T-helper 2 cell (primary cell): ENCODE measurements at places on chromosomes 3 and 15.

GRCh38 chr3:34724916-34725499, 914.3 kb upstream of the ARPP21 start:
- no peak for DNase-seq

- no peak for DNase-seq
Measured at GRCh38 chr3:52743721-52744120, 27.0 kb downstream of the NEK4 start.

GRCh38 chr3:36674816-36675215, 89.5 kb downstream of the DCLK3 start:
- no peak for DNase-seq

DNA sequence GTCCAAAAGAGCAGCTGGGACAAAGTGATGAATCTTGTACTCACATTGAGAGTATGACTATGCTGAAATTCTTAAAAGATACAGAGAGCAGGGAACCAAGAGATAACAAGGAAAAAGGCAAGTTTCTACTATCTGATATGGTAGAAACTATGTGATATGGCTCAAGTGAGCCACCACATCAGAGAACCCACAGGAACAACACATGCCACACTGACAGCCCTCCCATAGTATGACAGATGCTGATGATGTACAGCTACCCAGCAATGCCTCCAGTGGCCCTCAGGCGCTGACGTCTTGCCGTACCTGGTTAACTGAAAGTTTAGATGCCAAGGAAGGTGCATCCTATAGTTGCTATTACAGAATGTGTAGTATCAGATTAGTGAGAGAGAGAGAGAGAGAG, 42.4 kb downstream of the CHAC1 start:
- no peak for DNase-seq

GRCh38 chr3:61111825-61112224, 139.4 kb downstream of the FHIT start:
- DNase-seq, result no peak

- DNase-seq, result no peak
Measured at GRCh38 chr3:156825795-156826143, 384 bp upstream of the LEKR1 start.

DNA sequence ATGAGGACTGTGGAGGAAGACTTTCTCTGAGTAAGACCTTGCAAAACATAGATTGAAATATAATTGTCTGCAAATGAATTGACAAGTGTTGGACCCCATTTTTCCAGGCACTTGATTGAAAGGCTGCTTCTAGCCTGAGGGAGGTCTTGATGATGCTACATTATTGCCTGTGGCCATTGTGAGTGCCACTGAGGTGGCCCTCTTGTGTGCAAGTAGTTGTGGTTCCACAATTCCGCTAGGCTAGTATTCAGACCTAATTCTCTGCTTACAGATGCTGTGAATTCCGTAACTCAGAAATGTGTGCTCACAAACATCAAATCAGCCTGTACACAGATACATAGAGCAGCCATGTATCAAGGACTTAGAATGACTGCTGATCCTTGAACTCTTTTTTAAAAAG, 34.7 kb downstream of the FNDC3B start:
- DNase-seq, result no peak

DNA sequence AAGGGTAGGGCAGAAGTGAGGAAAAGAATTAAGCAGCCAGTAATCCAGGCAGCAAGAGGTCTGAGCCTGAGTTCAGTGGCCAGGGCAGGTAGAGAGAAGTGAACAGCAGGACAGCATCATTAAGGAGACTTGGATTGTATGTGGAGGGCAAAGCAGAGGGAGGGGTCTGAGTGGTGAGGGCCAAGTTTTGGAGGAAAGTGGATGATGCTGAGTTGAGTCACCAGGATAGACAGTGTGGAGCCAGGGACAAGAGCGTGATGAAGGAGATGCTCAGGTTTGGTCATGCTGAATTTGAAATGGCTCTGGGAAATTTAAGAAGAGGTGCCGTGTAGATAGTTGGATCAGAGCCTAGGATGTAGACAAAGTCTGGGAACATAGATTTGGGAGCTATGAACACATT, 93.1 kb downstream of the ARHGEF26 start:
- DNase-seq, result no peak

DNA sequence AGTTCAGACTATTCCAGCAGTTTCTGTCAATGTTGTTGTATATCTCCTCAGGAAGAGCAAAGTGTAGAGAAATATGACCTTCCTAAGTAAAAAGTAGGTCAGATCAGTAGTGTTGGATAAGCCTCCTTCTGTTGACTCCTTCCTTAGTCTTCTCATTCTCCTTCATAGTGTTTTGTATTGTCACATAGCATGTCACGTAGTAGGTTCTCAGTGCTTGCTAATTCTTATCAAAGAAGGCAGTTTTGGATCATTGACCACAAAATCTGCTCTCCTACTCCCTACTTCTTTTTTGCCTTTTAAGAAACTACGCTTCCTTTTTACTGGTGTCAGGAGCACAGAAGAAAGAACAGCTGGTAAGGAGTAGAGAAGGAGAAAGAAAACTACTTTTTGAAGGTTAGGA, 1.0 kb upstream of the MGA start:
- DNase-seq, result no peak

- no peak for DNase-seq
Measured at GRCh38 chr3:177345973-177346503, 148.8 kb upstream of the TBL1XR1 start.

GRCh38 chr3:17059989-17060550, 175.3 kb downstream of the PLCL2 start:
- DNase-seq, result no peak

GRCh38 chr3:11757441-11757875, 89.2 kb downstream of the TAMM41 start:
- no peak for DNase-seq

DNA sequence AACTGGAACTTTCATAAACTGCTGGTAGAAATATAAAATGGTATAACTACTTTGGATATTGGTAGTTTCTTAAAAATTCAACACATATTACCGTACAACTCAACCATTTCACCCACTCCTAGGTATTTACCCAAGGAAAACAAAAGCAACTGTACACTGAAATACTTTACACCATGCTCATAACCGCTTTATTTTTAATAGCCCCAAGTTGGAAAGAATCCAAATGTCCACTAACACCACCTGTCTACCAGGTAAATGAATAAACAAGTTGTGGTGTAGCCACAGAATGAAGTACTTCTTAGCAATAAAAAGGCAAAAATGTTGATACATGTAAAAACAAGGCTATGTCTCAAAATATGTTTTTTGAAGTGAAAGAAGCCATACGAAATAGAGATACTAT, 215.9 kb upstream of the PEX5L start:
- DNase-seq, result no peak

DNA sequence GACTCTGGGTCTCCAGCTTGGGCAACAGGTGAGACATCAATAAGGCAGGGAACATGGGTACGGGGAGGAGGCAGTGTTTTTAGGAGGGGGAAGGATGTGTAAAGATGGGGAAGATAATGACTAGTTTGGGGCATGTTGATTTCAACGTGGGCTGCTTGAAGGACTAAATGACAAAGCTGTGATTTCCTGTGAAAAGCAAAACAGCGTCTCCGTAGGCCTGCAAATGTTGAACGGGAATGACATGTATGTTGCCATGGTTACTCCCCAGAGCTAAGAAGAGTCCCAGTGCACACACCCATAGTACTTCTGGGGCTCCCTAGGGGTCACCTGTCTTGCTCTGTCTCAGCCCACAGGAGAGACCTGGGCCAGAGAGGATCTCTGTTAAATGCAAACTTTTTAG, 71.3 kb upstream of the ETV5 start:
- no peak for DNase-seq

- no peak for DNase-seq
Measured at GRCh38 chr15:77710206-77710605, 77.5 kb upstream of the LINGO1 start.

GRCh38 chr15:92468991-92469390, 75.3 kb downstream of the ST8SIA2 start:
- no peak for DNase-seq

- no peak for DNase-seq
Measured at GRCh38 chr3:155995525-155996370, 124.6 kb upstream of the KCNAB1 start.

GRCh38 chr3:170835336-170835735, 34.7 kb downstream of the RPL22L1 start:
- no peak for DNase-seq

DNA sequence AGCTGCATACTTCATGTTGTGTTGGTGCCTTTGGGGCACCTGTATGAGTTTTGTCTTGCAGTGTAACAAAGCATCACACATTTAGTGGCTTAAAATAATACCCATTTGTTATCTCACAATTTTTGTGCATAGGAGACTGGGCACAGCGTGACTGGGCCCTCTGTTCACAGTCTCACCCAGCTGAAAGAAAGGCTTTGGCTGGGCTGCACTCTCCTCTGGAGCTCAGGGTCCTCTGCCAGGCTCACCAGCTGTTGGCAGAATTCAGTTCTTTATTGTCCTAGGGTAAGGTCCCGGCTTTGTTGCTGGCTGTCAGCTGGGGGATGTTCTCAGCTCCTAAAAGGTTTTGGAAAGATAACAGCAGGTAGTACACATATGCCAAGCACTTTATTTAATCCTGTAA, 263.3 kb downstream of the CLSTN2 start:
- DNase-seq, result no peak

GRCh38 chr3:49134471-49135265, 1.8 kb upstream of the LAMB2 start:
- no peak for DNase-seq

GRCh38 chr3:162534431-162534830, 1037.8 kb downstream of the OTOL1 start:
- DNase-seq, result no peak

- no peak for DNase-seq
Measured at GRCh38 chr3:114874522-114874971, 272.5 kb downstream of the ZBTB20 start.

- no peak for DNase-seq
Measured at GRCh38 chr3:129441215-129441614, 1.2 kb downstream of the IFT122 start.

DNA sequence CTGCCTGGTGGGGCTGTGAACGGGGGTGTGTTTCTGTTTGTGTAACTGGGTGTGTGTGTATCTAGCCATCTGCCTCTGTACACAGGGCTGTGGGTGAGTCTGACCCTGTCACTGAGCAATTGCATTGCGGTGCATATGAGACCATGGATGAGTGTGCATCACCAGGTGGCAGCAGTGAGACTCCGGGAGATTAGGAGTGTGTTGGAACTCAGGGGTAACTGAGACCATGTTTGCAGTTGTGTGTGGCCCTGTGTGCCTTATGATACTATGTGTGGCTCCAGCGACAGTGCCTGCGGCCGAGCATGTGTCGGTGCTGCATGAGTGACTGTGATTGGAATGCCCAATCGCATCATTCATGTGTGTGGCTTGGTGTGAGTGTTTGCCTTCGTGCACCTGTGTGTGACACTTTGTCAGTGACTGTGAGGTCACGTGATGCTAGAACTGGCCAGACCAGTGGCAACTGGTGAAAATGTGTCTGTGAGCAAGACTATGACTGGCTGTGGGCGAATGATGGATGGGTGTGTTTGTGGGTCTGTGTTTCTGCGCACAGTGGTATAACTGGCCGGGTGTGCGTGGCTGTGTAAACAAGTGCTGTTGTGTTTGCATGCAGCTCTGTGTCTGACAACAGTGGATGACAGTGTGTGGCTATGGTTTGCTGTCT, 14.0 kb downstream of the VILL start:
- no peak for DNase-seq

DNA sequence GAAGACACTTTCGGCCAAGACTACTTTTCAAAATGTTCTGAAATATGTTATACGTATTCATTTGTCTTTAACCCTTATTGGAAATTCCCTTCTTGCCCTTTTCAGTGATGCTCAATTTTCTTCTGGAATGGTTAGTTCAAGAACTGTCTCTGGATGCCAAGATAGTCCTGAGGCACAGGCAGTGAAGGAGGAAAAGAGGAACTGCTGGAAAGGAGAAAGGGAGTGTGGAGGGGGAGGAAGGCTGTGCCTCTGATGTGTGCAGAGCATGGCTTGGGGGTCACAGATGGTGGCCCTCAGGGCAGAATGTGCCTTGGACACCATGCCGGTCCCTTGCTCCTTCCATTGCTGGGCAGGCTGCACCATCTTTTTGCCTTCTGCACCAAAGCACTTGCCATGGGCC, 73.7 kb downstream of the CEP63 start:
- no peak for DNase-seq

DNA sequence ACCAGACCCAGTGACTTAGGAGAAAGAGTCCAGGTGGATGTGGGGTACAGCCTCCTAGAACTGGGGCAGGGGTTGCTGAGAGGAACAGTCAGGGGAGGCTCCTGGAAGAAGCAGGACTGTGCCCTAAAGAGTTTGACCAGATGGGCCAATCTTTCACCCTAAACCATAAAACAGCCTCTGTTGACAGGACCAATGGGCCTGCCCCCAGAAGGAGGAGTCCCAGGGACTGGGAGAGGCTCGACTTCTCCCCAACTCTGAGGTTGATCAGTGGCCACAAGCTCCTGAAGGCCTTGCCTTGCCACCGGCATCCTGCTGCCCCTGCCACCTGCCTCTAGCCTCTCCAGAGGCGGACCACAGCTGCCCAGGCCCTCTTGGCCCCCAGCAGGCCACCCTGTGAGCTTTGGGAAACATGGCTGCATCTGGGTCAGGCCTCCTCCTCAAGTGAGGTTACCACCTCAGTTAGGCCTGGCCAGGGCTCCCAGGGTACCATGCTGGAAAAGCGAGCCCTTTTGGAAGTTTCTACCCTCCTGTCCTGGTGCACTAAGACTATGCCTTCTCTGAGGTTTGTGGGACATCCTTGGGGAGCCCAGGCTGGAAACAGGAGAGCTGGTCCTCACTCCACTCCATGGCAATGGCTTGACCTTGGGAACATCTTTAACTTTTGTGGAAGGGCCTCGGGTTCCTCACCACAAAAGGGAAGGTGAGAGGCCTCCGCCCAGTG, 2.8 kb downstream of the VIPR1 start:
- no peak for DNase-seq

DNA sequence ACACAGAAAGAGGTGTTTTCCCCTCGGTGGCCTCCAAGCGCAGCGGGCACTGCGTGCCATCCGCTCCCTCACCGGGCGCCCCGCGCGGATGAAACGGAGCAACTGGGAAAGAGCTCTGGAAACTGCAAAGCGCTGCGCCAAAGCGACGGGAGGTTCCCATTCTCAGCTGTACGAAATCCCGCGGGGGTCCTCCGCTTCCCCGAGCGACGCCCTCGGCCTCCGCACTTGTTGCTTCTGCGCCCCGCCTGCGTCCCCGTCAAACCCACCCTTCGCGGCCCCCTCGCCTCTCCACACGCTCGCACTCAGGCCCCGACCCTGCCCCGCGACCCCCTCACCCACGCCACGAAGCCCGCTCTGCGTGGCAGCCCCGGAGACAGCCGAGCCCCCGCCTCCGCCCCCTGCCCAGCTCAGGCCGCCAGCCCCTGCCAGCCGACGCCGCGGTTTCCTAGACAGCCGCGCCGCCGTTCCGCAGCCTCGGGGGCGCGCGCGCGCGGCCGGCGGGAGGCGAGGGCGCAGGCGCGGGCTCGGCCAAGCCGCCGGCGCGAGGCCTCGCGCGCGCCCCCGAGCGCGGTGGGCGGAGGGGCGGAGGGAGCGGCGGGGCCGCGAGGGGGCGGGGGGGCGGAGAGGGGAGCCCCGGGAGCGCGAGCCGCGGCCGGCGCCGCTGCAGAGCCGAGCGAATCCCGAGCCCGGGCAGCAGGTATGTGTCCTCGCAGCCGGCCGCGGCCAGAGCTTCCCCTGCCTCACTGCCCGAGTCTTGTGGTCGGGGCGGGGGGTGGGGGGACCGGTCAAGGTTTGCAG, at the start of gene TMEM266:
TMEM266 (plus strand) TSS at position 666 of the 798 bp plus-strand sequence. CDS start 74,279 bp downstream, outside the sequence.
- peak; percentile 71 for DNase-seq

- no peak for DNase-seq
Measured at GRCh38 chr15:99732751-99733267, 428 bp downstream of the LYSMD4 start.
